ENCODE measurements at places on chromosomes 16 and 17.

DNA sequence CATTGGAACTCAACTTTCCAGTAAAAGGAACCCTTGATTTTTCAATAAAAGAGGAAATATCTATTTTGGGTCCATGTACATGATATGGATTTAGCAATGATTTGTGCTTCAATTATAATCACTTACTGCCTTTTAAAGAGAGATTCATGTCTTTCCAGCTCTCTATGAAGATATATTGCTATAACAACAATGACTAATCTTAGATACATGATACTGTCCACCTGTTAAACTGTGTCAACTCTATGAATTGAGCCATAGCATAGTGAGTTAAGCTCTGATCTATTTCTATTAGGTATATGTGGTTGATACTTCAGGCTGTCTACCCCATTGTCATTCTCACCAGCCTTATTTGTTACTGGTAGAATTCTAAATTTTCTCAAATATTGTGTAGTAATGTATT, 15.0 kb upstream of the MPHOSPH6 start:
- DNase-seq = no peak

GRCh38 chr16:13896543-13897182, 23.3 kb upstream of the ERCC4 start:
- no peak for DNase-seq

GRCh38 chr17:81065500-81065899, 30.5 kb downstream of the BAIAP2 start:
- DNase-seq = no peak

DNA sequence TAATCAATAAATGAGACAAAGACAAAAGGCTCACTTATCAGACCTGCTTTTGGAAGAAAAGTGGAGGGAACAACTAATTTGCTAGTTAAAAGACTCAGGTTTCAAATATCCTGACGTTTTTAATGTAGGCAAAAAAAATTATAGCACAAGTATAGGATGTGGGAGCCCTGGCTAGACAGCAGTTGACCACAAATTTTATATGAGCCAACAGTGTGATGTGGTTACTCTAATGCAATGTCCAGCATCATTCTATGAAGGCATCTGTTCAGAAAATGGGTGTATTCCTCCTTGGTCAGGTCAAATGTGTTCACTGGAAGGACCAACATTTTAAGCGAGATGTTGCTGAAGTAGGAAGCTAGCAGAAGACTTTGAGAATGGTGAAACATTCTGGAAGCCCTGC, 237.4 kb downstream of the MAP2K6 start:
- DNase-seq = no peak

DNA sequence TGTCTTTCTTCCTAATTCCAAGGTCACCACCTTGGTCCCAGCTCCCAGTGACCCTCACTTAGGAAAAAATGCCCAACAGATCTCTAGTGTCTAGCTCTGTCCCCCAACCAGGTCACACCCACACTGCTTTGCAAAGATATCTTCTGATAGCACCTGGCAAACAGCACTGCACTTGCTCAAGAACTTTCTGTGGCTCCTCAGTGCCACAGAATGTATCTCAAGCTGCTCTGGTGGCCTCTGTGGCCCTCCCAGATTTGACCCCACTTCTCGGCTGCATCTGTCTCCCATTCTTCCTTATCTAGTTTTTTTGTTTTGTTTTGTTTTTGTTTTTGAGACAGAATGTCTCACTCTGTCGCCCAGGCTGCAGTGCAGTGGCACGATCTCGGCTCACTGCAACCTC, 5.0 kb downstream of the ZNF688 start:
- DNase-seq = no peak

- DNase-seq = no peak
These were observed 237.1 kb downstream of the NTN1 start for GRCh38 chr17:9258115-9259015.

- peak; percentile 66 for DNase-seq
These were observed 1.2 kb upstream of the BCO1 start for GRCh38 chr16:81237282-81237681.

DNA sequence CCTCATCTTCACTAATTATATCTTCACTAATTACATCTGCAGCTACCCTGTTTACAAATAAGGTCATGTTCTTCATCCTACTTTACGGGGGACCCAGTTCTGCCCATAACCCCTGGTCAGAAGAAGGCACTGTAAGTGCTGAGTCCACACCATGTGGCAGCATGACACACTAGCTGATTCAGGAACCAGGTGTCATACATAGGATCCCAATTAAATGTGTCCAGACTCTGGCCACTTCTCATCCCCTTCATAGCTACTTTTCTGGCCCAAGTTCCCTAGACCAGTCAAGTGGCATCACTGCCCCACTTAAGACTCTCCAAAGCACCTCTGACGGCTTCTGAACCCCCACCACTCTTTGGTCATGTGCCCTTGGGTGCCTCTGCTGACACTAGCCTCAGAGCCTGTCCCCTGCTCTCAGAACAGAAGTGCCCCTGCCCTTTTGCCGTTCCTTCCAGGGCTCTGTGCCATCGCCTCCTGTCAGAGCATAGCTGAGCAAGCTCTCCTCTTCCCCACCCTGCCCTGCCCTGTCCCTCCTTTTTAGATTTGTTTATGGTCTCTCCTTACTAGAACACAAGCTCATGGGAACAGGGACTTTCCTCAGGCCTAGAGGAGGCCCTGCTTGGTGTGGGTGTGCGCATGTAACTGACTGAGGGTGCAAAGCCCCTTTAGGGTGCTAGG, 61.1 kb downstream of the B9D1 start:
- DNase-seq = no peak

DNA sequence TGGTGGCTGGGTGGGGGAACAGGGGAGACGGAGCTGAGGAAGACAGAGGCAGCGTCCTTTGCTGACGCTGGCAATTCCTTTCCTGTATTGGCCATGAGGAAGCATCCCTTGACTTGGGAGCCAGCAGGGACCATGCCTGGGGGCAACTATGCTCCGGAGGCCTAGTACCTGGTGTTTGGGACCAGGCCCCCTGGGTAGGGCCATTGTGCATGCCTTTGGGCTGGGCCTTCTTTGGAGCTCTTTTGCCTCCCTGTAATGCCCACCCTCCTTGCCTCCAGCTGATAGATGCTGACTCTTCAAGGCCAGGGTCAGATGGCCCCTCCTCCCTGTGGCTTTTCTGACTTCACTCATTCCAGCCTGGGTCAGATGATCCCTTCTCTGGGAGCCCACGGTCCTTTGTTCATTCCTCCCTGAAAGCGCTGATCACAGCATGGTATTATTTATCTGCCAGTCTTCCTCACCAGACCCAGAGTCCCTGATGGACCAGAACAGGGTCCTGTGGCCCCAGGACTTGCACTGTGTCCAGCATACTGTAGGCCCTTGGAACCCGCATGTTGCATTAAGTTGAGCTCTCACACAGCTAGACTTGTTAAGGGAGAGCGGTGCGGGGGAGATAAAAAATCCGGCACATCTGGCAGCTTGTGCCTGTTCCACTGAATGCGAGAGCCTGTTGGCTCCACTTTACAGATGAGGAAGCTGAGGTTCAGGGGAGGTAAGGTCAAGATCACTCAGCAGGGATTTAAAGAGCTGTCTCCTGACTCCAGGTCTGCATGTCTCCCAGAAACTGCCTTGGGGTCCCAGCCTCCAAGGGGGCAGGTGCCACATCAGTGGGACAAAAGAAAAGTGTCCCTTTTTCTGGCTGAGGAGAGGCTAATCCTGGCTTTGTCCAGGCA, 2.9 kb downstream of the STARD3 start:
- DNase-seq = no peak

DNA sequence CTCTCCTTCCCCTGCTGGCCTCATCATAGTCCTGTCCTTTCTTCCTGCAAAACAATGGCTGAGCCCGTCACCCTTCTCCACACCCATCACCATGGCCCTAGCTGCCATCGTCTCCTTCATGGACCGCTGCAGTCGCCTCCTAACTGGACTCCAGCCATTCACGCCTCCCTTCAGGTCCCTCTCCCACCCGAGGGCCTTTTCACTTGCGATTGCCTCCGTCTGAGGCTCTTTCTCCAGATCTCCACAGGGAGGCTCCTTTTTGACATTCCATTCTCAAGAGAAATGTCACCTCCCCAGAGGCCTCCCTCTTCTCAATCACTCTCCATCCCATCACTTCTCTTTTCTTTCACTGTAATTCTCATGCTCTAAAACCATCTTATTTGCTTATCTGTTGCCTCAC, 23.5 kb downstream of the GSG1L start:
- DNase-seq = no peak

DNA sequence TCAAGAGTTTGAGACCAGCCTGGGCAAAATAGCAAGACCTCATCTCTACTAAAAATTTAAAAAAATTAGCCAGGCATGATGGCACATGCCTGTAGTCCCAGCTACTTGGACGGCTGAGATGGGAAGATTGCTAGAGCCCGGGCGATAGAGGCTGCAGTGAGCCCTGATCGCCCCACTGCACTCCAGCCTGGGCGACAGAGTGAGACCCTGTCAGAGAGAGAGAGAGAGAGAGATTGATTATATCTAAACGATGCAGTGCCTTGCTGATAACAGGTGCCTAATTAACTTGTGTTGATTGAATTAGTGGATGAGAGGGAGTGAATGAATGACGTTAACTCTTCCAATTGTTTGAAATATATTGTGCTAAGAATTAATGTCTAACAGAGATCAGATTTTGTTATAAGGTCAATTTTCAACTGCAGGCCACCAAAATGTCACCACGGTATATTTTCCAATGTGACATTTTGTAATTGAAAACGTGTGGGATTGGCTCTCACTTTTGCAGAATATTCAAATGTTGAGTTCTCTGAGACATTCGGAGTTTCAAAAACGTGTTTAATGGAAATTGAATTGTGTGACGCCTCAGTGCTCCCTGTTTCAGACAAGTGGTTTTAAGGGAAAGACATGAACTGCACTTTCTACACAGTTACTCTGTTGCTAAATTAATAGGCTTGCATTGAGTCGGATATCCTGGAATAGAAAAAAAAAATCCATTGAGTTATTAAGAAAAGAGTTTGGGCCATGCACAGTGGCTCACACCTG, 53.6 kb downstream of the ABAT start:
- no peak for DNase-seq

- no peak for DNase-seq
These were observed 65.8 kb downstream of the TBX4 start for GRCh38 chr17:61517843-61518606.

GRCh38 chr17:76240461-76241203, at the start of gene RNF157:
RNF157 (minus strand) TSS chr17:76240493; CDS start chr17:76240240, 253 bp downstream.
- peak; percentile 69 for DNase-seq

- no peak for DNase-seq
These were observed at the start of gene CARD14 for GRCh38 chr17:80169784-80170500. CARD14 (plus strand) TSS chr17:80170030; CDS start chr17:80181439, 11,409 bp downstream.

- DNase-seq = no peak
These were observed 147.5 kb downstream of the KCNJ12 start for GRCh38 chr17:21523497-21524210.

DNA sequence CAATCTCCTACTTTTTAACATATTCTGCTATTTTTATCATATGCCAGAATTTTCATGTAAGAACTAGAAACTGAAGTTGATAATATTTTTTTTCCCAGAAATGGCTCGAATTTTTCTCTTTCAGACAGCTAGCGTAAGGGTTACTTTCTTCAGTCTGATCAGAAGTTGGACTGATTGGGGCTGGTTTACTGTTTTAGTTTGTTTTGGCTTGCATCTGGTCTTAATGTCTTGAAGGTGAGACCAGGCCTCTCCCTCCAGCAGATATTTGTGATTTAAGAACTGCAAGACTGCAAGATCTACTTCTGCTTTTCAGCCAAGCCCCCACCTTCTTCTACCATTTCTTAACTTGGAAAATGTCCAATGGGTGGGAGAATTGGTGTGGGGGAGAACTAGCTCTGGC, 266.4 kb downstream of the HAPSTR1 start:
- DNase-seq = no peak

GRCh38 chr17:45363498-45363897, 46.7 kb upstream of the MAP3K14 start:
- no peak for DNase-seq

DNA sequence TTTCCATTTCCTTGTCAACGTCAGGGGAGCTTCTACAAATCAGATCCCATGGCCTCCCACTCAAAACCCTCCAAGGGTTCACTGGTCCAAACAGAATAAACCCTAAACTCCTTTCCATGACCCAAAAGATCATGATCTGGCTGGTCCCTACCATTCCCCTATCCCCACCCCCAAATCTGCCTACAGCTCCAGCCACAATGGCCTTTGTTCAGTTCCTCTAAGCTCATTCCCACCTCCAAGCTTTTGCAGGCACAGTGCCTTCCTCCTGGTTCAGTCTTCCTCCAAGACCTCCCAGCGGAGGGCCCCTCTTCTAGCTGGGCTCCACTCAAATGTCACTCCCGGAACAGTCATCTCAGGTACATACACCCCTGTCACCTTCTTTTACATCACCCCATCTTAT, 2.0 kb downstream of the GPRC5B start:
- no peak for DNase-seq

GRCh38 chr16:88988980-88989811, 12.2 kb upstream of the CBFA2T3 start:
- no peak for DNase-seq

- no peak for DNase-seq
These were observed 4.1 kb downstream of the SDR42E1 start for GRCh38 chr16:82007189-82007588.

GRCh38 chr17:859061-859823, 77.1 kb downstream of the MRM3 start:
- DNase-seq = no peak

DNA sequence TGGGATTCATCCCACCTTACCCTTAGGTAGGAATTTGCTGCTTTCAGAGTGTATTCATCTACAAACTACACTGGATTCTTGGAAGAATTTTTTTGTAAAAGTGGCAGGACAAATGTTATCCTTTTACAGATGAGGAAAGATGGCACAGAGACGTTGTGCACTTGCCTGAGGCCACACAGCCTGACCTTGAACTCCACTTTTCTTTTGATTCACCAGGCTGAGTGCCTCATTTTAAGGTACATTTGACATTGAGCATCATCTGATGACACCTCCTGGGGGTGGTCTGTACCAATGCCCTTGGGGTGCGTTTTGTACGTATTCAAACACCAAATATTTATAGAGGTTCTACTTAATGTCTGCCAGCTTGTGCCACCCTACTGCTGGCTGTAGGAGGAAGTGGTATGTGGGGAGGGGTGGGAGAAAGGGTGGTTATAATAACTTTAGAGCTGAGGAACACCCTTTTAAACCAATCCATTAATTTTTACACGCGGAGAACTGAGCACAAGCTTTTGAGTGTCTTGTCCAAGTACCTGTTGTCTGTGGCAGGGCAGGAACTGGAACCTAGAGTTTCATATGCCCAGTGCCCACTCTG, 29.1 kb downstream of the HS3ST3B1 start:
- no peak for DNase-seq

DNA sequence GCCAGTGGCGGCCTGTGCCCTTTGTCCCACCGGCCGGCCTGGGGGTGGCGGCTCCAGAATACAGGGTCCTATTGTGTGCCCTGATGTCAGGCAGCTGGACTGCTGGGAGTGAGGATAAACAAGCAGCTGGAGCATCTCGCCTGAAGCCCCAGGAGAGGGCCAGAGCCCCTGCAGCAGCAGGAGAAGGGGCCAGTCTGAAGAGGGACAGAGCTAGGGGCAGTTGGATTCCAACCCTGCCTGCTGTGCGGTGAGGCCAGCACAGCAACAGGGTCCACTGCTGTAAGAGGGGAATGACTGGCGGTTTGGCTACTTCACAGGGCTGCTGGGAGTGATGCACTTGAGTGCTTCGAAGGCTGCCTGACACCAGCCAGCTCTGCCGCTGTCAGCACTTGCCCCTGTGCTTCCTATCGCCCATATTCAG, 25.0 kb downstream of the RAB11FIP4 start:
- peak; percentile 43 for DNase-seq

- DNase-seq = no peak
These were observed 18.9 kb downstream of the KIAA0513 start for GRCh38 chr16:85046472-85046916.
